ENCODE measurements at places on chromosomes 12 and 14.

- DNase-seq, result no peak
Measured at GRCh38 chr12:49349266-49349665, 2.6 kb downstream of the DNAJC22 start.

DNA sequence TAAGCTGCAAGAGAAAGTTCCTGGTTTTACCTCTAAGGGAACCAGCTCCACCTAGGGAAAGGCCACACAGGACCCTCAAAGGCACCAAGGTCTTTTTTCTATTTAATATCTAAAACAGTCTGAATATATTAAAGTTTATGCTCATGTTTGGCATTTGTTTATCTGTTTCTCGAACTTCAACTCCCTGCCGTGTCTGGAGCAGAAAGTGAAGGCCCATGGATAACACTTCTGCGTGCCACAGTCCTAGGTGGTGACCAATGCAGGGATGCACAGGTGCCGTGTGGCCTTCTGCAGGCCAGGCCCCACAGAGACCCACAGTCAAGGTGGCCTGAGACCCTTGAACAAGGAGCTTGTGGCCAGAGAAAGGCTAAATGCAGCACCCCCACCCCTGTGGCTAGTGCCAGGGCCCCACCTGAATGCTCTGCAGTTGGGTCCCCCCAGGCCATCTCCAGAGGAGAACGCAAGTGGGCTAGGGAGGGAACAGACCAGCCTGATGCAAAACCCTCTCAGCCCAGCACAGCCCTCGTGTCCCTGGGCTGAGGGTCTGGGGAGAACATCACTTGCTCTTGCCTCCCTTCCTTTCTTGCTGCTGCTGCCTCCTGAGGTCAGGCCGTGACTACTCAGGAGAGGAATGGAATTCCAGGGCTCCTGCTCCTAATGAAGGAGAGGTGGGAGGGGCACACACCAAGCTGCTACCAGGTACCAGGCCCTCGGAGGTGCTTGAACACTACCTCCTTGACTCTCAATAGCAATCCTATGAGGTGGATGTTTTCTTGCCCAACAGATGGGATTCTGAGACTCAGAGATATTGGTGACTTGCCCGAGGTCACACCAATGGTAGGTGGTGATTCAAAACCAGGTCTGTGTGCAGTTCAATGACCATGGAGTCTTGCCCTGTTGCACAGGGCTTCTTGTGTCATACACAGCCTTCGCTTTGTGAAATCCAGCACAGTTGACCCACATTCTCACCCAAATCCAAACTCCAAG lies 45.4 kb downstream of the PSMA6 start:
- no peak for DNase-seq

- DNase-seq, result no peak
Measured at GRCh38 chr12:52524898-52525591, 4.9 kb upstream of the KRT5 start.

GRCh38 chr14:88554457-88555286 lies at the start of gene PTPN21:
PTPN21 (minus strand) TSS chr14:88555007; CDS start chr14:88550417, 4,590 bp downstream.
- no peak for DNase-seq

DNA sequence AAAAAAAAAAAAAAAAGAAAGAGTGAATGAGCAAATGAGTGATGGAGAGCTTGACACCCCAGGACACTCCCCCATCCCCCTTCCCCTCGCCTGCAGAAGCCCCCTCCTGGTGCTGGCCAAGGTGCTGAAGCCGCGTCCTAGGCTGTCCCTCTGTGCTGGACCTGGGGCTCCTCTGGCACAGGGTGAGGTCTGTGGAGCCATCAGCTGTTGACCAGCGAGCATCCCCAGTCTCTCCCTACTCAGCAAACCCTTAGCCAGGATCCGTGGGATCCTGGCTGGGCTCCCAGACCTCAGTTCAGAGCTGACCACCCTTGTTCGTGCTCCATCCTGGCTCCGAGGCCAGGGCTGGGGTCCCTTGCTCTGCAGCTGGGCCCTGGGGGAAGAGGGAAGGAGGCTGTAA lies 5.4 kb upstream of the KIF26A start:
- DNase-seq, result no peak

DNA sequence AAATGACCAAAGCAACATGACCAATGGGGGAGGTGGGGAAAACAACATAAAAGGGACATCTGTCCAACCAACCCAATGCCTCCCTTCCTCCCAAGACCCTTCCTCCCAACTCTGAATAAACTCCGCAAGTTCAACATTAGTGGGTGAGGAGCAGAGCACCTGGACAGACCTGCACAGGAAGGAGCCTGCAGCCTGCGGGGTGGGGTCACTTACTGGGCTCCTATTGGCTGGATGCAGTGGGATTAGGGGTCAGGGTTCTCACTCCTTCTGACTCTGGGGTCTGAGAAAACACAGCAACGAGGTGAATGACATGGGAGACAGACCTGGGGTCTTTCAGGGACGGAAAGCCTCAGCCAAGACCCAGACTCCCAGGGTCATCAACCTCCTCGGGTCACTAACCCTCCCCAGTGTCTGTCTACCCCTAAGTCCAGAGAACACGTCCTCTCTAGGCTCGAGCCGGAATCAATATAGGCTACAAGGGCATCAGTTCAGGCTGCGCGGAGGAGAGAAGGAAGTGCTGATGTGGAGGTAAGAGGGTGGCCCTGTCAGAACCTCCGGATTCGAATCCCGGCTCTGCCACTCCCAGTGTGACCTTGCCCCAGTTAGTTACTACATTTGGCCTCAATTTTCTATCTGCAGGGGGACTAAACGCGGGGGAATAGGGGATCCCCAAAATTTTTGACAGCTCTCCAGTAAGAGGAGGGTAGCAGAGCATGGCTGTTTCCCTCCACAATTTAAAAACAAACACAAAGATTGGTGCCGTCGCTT lies 860 bp downstream of the NDRG2 start:
- no peak for DNase-seq
